ENCODE measurements at places on chromosomes 6 and 20. TPM values are rescaled to one million over a fixed set of nuclear protein-coding genes. Genes with fewer than 3 reads are reported as not detected.

Gene MOG
- total RNA-seq: not detected

Gene AIF1
- not detected for total RNA-seq

Gene TSHZ2
- 0.63 TPM for total RNA-seq

Gene AKAP12
- 411 TPM for total RNA-seq

Gene C6orf118
- total RNA-seq: not detected

Gene VSX1
- total RNA-seq: not detected

Gene NRSN1
- not detected for total RNA-seq

Gene TRAPPC3L
- 0.34 TPM for total RNA-seq

Gene WFDC6
- not detected for total RNA-seq

Gene RIPPLY2
- total RNA-seq: not detected

Gene RNF182
- 7.2 TPM for total RNA-seq

Gene GATA5
- not detected for total RNA-seq

Gene NRN1
- total RNA-seq: 34.5 TPM

Gene DEFB124
- total RNA-seq: not detected

Gene MYBL2
- 21.4 TPM for total RNA-seq

Gene NPBWR2
- total RNA-seq: not detected

Gene ECT2L
- 0.12 TPM for total RNA-seq

Gene DEFB128
- total RNA-seq: not detected

Gene PRDM13
- total RNA-seq: not detected

Gene NOX3
- total RNA-seq: not detected

Gene FNDC11
- total RNA-seq: 0.44 TPM

Gene AVP
- not detected for total RNA-seq

Gene SFT2D1
- total RNA-seq: 28.0 TPM

Gene TCEA2
- 34.5 TPM for total RNA-seq

Gene SIM1
- not detected for total RNA-seq

Gene FAM83B
- 0.29 TPM for total RNA-seq

Gene HLA-DRB1
- 20.4 TPM for total RNA-seq

Gene SYCP2
- total RNA-seq: 0.23 TPM

Gene TENT5A
- total RNA-seq: 1.6 TPM

Gene BPIFB4
- total RNA-seq: not detected

Gene GID8
- 28.6 TPM for total RNA-seq

Gene NDUFAF4
- total RNA-seq: 19.3 TPM

All from glomerular endothelial cell (primary cell).